Natural killer cell (primary cell): ENCODE measurements at places on chromosomes 7 and 10. TPM values are rescaled to one million over a fixed set of nuclear protein-coding genes. Genes with fewer than 3 reads are reported as not detected.

GRCh38 chr7:6172224-6172909 lies 100.1 kb downstream of the CYTH3 start:
- peaks cover 8% of the 10 kb centered on the region for H3K4me1 ChIP-seq
- DNase-seq: no peak

SSC4D gene
- not detected for total RNA-seq

LOXL4 gene
- not detected for total RNA-seq

DNA sequence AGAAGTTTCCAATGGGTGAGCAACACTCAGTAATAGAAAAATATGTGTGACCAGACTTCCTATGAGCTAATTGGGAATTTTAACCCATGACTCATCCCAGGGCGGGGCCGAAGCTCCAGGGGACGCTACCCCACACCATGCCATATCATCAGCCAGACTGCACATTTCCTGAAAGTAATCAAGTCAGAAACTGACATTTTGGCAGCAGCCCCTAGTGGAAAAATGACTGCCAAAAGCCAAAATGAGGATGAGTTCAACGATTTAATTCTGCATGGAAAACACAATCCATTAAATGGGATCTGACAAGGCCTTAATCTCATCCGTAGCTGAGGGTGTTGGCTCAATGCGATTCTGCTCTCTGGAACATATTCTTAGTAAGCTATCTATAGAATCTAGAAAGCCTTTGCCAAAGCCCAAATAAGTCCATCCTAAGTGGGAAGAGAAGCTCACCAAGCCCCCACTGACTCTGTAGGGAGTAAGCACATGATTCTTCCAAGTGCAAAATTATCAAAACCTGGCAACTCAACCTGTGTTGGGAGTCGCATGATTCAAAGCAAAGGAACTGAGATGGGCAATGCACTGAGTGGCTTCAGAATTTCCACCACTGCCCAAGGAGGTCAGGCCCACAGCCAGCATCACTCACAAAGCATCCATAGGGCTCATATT lies 93.1 kb upstream of the PDE1C start:
- no peak for DNase-seq
- no peak overlapping the region for H3K4me3 ChIP-seq
- H3K27ac ChIP-seq: no peak overlapping the region

DNA sequence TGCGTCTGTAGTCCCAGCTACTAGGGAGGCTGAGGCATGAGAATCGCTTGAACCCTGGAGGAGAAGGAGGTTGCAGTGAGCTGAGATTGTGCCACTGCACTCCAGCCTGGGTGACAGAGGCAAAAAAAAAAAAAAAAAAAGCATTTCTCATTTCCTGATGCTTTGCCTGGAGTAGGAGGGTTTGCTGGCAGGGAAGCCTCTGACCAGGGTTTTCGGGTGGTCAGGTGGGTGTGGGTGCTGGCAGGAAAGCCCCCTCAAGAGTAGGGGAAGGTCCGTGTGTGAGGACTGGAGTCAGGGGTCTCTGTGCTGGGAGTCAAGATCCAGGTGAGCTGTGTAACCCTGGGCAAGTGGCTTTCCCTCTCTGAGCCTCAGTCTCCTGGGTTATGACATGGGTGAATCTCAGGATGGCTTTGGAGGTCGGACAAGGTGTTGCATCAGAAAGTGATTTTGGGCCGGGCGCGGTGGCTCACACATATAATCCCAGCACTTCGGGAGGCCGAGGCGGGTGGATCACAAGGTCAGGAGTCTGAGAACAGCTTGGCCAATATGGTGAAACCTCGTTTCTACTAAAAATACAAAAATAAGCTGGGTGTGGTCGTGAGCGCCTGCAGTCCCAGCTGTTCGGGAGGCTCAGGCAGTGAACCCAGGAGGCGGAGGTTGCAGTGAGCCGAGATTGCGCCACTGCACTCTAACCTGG lies 3.2 kb downstream of the AMZ1 start:
- peaks cover 33% of the 10 kb centered on the region for H3K27me3 ChIP-seq
- no peak overlapping the region for H3K4me3 ChIP-seq
- H3K36me3 ChIP-seq: no peaks in the 10 kb centered on the region
- peaks cover 35% of the 10 kb centered on the region for H3K4me1 ChIP-seq
- H3K27ac ChIP-seq: no peak overlapping the region

GRCh38 chr7:39132306-39132705 lies 154.6 kb downstream of the POU6F2 start:
- H3K4me3 ChIP-seq: no peak overlapping the region
- H3K27ac ChIP-seq: no peak overlapping the region
- peaks cover 2% of the 10 kb centered on the region for H3K27me3 ChIP-seq

GRCh38 chr10:128097783-128098182 lies 28.4 kb downstream of the MKI67 start:
- H3K36me3 ChIP-seq: no peaks in the 10 kb centered on the region
- no peak overlapping the region for H3K27ac ChIP-seq

CALCR gene
- not detected for total RNA-seq

SPDYE8 gene
- total RNA-seq: not detected
